ENCODE measurements at places on chromosomes 5 and 9. TPM values are rescaled to one million over a fixed set of nuclear protein-coding genes. Genes with fewer than 3 reads are reported as not detected.

DNA sequence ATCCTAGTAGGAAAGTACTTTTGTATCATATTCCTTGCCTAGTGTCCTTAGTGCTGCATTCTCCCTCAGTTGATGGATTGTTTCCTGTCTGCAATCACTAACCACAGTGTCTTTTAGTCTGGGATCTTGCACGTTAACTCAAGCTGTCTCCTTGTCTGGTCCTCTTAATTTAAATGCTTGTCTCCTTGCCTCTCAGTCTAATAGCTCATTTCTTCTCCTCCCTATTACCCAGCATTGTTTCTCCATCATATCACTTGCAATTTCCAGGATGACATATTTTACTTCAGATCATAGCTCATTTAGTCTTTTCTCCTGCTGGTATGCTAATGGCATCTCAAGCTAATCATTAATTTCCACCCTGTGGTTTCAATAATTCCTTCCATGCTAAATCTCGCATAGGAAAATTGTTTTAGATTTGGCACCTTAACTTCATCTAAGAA is 2052.0 kb upstream of the C9orf72 start:
- no peak for DNase-seq

The HOMER1 gene
- polyA plus RNA-seq, result 28.2 TPM

- DNase-seq, result no peak
These were observed 40.3 kb upstream of the NAA35 start for GRCh38 chr9:85900504-85901201.

The DMRTA1 gene
- 2.0 TPM for polyA plus RNA-seq

- no peak for DNase-seq
These were observed 183.8 kb upstream of the ITGA1 start for GRCh38 chr5:52603778-52604554.

DNA sequence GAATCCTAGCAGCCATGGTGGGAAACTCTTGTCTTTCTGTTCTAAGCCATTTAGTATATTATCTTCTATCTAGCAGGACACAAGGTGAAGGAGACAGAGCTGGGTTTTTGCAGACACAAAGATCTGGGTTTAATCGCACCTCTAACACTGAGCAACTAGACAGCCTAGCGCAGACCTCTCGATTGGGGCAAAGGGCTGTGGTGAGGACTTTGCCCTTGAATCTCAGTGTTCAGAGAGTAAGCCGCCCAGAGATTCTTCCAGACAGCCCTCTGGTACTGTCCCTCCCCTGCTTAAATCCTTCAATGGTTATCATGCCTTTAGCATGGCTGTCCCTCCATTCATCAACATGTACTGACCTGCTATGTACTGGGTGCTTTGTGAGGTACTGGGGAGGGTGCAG is 128.1 kb downstream of the CRB2 start:
- DNase-seq, result no peak

All from right renal cortex interstitium (tissue), 3 donors.